ENCODE measurements at places on chromosomes 2 and 18.

DNA sequence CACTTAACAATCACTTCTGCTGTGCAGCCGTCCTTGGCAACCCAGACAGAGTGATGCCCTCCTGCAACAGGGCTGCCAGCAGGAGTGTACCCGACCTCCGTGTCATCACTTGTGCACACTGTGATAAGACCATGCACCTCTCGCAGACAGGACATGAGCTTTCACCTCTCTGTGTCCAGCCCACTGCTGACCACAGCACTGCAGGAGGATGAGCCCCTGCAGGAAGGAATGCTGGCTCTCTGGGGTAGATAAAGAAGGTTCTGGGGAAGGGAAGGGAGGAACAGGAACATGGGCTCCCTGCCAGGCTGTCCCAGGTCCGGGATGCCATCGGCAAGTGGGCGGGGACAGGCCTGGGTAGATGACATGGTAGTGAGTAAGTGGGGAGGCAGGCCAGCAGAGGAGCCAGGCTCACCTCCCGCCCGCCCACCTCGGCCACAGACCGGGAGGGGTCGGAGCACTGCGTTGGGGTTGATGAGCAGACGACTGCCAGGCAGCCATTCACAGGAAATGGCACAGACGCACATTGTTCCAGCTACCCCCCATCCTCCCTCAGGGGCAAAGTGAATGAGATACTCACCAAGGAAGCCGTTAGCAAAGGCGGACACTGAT, 18.6 kb upstream of the COL6A3 start:
- peak; percentile 80 for DNase-seq

GRCh38 chr2:241637018-241637794, at the start of the genes ATG4B and THAP4:
ATG4B (plus strand) TSS chr2:241637693; CDS start chr2:241637715, 22 bp downstream.
THAP4 (minus strand) TSS chr2:241637158; CDS start chr2:241637017, 141 bp downstream.
- DNase-seq, result peak; percentile 57

DNA sequence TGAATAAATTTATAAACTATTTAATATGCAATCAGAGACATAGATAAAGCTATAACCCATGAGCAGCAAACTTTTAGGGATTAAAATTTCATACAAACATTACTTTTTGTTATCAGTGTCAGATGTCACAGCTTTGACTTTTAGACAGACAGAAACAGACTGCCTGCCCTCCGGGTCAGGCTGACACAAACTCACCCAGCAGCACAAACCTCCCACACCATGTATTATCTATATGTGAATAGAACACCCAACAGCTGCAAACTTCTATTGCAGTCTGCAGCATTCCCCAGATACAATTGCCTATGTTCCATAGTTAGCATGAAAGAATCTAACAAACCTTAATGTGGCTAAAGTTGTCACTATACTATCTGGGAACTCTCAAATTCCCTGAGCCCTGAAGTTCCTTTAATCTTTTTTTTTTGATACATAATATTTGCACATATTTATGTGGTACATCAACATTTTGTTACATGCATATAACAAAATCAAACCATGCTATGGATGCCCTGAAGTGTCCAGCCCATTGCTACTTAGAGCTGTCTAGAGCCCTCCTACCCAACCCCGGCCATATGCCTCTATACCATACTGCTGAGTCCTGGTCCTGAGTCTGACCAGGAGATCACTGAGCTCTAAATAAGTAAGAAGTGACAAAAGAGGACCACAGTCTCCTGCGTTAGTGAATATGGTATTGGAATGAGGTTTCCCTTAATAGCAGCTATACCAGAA, 214.4 kb downstream of the ZNF385B start:
- DNase-seq, result no peak

- DNase-seq, result no peak
Measured at GRCh38 chr2:28692411-28692810, 59.2 kb upstream of the PPP1CB start.

- no peak for DNase-seq
Measured at GRCh38 chr2:65361623-65362022, 70.8 kb downstream of the SPRED2 start.

DNA sequence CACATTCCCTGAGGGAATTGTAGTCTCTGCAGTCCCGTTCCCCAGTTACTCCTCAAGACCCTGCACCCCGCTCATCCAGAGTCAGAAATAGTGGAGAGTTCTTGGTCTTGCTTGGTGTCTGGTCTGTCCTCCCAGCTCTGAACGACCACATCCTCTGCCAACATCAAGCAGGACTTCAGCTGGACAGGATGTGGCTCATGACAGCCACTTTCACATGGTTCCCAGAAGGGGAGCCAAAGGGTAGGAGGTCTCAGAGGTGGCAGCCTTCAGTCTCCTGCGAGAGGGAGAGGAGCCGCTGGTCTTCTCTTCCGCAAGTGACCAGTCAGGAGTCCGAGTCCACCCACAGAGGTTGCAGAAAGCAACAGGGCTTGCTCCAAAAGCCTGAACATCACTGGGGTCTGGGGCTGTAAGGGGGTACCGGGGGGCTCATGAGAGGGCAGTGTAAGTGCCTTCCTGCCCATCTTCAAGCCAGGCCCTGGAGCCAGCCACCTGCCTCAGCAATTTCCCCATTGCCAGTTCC, 29.8 kb downstream of the B3GNT7 start:
- no peak for DNase-seq

DNA sequence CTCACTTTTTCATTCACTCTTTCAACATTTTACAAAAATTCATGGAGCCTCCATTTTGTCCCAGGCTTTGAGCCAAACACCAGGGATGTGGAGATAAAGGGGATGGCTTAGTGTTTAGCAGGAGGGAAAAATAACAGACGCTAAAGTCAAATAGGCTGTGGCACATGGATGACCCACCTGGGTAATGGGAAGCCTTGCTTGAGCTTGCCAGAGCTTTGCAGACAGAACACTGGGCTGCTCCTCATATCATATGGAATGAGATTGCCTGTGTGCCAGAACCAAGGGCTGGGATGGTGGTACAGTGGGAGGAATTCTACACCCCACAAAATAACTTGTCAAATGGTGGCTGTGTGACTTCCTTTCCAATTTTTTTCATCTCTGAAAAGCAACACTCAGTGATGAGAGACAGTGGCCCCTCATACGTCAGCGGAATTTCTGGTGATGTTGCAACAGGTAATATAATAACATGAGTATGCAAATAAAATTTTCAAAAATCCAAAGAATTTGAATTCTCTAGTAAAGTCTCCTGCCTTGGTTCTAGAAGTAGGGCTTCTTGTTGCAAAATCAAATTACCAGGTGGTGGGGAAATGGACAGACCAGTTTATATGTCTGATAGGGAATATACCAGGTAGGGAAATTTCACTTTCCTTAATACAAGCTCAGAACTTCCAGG, 252.9 kb downstream of the CLIP4 start:
- DNase-seq, result no peak

- DNase-seq, result no peak
Measured at GRCh38 chr2:138536302-138536701, 34.7 kb downstream of the SPOPL start.

- no peak for DNase-seq
Measured at GRCh38 chr2:165804719-165805118, 10.7 kb upstream of the GALNT3 start.

DNA sequence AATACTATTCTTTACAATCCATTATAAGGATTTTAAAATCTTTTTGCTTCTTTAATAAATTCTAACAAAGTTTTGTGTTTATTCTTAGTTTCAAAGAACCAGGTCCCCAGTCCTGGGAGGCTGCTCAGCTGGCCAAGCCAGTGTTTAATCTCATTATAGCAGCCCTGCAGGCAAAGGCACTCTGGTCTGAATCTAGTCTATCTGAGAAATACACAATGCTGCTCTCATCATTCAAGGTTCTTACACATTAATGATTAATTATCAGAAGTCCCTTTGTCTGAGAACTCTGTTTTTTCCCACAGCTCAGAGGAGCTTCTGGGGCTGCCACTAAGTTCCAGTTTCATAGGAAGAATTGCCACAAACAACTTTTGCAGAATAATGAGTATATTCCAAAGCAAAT, 27.7 kb downstream of the KCTD18 start:
- no peak for DNase-seq

DNA sequence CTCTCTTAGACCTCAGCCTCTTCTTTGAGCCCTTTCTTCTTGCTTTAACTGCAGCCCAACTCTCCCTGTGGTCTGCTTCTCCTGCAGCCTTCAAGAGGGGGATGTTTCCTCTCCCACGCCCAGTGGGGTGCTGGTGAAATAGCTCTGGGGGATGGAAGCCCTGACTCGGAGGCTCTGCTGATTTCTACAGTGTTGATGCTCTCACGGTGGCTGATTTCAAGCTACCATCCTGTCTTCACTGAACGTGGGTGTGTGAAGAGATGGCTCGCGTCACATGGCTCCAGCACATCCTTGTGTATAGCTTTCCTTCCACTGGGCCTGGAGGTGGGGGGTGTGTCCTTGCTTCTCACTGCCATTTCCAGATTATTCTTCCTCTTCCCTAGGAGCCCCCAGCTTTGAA, 20.0 kb downstream of the MPP4 start:
- DNase-seq, result no peak

DNA sequence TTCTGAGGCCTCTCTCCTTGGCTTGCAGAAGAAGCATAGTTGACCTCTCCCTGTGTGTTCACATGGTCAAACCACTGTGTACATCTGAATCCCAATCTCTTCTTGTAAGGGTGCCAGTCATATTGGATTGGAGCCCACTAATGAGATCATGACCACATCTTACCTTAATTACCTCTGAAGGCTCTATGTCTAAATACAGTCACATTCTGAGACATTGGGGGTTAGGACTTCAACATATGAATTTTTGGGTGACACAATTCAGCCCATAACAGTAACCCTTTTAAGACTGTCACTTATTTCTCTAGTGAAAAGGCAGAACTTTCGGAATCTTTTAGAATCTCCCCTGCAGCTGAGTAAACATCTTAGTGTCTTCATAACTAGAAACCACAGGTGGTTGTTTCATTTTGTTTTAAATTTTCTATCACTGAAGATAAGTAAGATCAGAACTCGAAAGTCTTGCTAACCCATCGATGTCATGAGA, 33.3 kb downstream of the BMP10 start:
- no peak for DNase-seq

- DNase-seq, result no peak
Measured at GRCh38 chr2:226991663-226992062, 155.8 kb downstream of the RHBDD1 start.

DNA sequence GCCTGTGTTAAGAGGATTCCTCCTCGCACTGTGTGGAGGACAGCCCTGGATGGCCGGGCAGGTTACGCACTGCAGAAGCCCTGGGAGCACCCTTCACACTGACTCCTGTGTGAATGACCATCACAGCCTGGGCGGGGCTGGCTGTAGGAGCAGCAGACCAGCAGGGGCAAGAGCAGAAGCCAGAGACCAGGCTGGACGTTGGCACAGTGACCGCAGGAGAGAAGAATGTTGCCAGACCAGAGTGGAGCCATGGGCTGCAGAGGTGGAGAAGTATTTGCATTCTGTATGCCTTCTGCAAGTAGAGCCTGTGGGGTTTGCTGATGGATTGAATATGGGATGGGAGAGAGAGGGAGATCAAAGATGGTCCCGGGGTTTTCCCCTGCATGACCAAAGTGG, 23.1 kb downstream of the LRRFIP1 start:
- DNase-seq, result no peak

GRCh38 chr2:144519597-144519933, 354 bp downstream of the ZEB2 start:
- DNase-seq, result no peak

DNA sequence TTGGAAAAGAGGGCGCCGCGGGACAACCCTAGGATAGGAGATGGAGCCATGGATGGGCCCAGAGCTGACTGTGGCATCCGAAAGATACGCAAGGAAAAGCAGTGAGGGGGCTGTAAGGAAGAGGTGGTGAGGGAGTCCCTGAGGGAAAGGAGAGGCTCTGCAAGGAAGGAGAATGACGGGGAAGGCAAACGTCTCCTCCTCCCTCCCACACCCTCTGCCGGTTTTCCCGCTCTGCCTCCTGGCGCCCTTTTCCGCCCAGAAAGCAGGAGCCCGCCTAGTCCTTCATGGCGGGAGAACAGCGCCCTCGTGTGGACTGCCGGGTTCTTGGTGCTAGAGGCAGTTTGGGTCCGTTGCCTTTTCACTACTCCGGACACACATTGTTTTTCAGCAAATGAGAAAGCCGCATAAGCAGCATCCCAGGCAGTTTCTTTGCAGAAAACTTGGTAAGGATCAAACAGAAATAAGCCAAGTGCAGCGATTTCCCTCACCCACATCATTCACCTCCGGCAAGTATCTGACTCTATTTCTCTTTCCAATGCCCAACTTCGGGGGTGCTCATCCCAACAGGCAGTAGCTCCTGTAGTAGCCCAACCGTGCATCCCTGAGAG, 200.4 kb downstream of the INO80D start:
- DNase-seq, result peak; percentile 33

DNA sequence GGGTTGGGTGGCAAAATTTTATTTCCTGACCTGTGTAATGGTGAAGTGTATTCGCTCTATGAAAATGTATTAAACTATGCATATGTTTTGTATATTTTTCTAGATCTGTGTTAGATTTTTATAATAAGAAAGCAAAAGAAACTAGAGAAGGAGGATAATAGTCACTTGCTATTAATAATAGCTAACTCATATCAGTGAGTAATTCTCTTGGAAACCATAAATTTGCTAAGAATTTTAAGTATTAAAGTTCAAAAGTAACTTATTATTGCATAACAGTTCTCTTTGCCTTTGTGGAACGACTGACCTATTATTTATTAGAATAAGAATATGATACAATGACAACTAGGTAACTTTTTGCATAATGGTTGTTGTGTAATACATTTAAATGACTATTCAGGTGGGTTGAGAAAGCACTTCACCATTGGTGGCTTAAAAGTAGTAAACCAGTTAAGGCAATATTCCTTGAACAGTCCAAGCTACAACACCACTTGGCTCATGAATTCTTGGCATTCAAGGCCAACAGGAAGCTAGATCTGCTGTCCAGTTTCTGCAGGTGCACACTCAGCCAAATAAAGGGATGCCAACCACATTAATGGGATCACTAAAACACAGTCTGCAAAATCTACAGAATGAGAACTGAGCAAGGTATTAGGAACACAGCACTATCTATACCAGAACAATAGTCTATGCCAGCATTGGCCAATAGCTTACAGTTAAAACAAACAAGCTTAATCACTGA, 921.3 kb downstream of the CPS1 start:
- DNase-seq, result no peak

DNA sequence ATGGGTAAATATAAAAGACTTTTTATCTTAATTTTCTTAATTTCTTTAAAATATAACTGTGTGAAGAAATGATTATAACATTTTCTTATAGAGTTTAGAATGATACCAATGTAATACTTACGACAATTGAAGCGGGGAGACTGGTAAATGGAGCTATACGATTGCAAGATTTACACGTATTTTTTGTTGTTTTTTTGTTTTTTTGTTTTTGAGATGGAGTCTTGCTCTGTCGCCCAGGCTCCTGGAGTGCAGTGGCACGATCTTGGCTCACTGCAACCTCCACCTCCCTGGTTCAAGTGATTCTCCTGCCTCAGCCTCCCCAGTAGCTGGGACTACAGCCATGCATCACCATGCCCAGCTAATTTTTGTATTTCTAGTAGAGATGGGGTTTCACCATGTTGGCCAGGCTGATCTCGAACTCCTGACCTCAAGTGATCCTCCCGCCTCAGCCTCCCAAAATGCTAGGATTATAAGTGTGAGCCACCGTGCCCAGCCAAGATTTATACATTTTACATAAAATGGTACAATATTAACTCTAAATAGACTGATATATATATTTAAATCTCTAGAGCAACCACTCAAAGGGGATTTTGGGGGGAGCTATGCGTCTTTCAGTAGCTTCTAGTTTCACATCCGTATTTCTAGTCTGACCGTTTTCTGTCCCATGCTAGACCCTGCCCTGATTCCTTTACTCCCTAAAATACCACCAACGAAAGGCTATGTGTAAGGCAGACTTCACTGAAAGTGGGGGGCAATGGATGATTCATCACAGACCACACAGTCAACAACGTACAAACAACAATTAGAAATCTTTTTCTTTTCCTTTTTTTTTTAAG, 28.2 kb upstream of the ATG16L1 start:
- DNase-seq, result no peak

Data from activated T-cell treated with anti-CD3 and anti-CD28 coated beads for 4 hours (primary cell).